ENCODE measurements at places on chromosomes 4 and X.

DNA sequence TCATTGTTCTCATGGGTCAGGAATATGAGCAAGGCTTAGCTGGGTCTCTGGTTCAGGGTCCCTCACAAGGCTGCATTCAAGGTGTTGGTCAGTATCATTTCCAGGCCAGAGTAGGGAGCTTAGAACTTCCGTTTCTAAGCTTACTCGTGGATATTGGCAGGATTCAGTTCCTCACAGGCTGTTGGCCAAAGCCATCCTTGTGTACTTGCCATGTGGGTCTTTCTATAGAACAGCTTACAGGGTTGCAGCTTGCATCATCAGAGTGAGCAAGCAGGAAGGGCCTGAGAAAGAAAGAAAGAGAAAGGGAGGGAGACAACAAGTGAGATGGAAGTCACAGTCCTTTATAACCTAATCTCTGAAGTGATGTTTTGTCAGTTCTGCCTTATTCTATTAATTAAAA is 5.1 kb upstream of the LIMCH1 start:
- no peak for DNase-seq

GRCh38 chrX:85111347-85111746 is 107.7 kb downstream of the APOOL start:
- no peak for DNase-seq

DNA sequence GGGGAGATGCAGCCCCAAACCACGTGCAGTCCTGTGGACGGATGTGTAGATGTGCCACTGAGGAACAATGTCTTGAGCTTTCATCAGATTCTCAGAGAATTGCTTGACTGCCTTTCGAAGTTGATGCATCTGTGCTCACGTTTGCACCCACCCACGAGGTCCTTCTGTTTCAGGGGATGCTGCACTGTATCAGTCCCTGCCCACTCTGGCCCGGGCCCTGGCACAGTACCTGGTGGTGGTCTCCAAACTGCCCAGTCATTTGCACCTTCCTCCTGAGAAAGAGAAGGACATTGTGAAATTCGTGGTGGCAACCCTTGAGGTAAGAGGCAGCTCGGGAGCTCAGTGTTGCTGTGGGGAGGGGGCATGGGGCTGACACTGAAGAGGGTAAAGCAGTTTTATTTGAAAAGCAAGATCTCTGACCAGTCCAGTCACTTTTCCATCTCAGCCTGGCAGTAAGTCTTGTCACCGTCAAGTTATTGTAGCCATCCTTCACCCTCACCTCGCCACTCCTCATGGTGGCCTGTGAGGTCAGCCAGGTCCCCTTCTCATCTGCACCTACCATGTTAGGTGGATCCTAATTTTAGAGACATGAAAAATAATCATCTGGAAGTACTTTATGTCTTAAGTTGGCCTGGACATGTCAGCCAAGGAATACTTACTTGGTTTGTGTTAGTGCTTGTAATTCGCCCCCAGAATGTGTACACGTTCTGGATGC is 36.4 kb upstream of the MSANTD1 start:
- no peak for DNase-seq

DNA sequence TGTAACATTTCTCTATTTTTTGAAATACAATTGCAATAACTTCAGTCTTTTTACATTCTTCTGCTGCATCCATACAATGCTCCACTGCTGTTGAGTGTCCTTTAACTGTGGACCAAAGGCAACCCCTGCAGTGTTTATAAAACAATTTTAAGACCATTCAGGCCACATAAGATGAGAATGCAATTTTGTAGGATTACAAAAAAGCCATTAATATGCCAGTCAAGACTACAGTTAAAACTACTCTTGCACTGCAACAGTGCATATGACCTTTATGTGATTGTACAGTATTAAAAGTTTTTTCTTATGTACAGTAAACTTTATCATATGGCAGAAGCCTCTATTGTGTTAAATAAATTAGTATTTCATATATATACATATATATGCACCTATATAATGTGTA is 55.7 kb upstream of the ATOH1 start:
- DNase-seq, result no peak

- no peak for DNase-seq
Observed at GRCh38 chr4:95510145-95510544, 38.6 kb downstream of the UNC5C start.

DNA sequence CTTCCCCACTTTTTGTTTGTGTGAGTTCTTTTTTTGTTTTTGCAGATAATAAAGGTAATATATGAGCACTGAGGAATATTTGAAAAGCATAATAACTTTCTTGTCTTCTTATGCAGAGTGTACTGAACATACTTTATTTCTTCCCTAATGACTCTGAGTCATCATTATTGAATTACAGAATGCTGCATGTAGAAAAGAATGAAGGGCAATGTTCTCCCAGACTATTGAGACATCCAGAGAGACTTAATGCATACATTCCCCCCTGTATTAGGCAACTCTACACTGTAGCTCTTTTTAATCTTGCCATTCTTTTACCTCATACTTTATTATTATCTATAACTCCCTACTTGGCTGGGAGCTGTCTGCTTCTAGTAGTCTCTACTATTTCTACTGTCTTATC is 240.5 kb upstream of the ANKRD50 start:
- DNase-seq, result no peak

DNA sequence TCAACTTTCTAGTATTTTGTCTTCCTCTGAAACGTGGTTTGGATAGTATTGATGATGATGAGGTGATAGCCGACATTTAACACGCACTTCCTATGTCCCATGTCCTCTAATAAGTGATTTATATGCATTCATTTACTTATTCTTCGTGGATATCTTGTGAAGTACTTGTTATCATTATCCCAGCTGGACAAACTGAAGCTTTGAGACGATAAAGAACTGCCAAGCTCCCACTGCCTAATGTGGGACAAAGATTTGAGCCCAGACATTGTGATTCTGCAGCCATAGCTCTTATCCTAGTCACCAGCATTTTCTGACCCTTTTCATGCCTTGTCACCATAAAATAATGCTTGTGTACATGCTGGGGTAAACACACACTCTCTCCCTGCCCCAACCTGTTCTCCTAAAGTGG is 92.5 kb downstream of the RAPGEF2 start:
- DNase-seq, result no peak

DNA sequence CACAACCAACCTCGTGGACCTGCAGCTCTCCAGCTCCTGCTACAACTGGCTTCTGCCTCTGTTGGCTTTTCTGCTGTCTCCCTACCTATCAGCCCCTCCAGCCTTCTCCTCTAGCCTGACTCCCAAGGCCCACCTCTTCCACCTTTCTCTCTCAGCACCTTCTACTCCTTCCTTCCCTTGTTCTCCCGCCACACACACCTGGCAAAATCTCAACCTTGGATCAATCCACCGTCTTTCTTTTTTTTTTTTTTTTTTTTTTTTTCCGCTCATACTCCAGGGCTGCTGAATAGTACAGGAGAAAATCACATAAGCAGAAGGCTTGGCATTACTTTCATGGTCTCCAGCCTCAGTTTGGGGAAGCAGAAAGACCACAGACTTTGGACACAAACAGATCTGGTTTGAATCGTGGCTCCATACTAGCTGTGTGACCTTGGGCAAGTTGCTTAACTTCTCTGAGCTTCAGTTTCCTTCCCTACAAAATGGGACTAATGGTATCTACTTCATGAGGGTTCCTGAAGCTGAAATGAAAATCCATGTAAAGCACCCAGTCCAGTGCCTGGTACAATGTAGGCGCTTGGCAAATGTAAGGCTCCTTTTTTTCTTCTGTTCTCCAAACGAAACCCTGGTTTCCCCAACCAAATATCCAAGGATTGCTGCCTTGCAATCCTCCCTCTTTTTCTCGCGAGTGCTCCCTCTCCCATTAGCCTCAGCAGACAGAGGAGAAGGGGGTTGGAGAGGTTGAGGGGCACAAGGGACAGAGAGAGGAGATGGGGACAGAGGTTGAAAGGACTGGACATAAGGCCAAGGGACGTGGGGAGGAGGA is 1.7 kb downstream of the FGD1 start:
- no peak for DNase-seq

DNA sequence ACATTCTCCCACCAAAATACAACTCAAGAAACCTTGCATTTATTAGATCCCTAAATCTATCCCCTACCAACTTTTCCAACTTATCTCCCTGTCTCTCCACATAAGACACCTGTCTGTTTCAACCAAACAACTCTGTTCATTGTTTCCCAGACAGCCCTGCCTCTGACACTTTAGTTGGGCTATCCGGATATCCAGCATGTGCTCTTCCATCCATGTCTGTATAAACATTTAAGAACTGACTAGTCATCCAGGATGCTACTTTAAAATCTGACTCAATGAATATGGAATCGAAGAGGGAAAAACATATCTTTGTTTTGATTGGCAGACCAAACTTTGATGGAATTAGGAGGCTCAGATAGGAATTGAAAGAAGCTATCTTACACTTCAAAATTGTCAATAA is 143.2 kb upstream of the DCAF8L1 start:
- no peak for DNase-seq

- no peak for DNase-seq
Observed at GRCh38 chrX:154815274-154815818, 10.1 kb upstream of the MPP1 start.

GRCh38 chrX:72495046-72495445 is 77.6 kb downstream of the HDAC8 start:
- no peak for DNase-seq

DNA sequence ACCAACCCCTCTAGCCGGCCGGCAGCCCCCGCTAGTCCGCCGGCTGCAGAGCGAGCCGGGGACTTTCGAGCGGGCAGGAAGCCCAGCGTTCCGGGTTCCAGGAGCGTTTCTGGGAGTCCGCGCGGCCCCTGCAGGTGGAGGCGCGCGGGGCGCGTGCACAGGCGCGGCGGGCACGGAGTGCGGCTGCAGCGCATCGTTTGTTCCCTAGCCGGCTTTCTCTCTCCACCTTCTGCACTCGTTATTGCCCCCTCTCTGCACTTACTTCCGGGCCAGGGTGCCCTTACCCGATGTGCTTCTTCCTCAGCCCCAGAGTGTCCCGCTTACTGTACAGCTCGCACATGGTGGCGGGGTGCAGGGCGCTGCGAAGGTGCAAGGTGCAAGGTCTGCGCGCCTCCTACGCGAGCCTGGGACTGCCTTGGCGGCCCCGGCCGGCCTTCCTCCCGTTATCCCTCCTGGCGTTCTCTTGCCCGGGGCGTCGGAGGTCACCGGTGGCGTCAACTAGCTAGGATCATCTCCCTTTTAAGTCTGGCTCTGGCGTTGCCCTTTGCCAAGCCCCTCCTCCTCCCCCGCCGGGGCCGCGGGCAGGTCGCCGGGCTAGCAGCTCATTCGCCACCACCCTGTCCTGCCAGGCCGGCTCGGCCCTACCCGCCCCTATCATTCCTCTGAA is at the start of gene ETNPPL:
ETNPPL (minus strand) TSS at position 495 of the 667 bp plus-strand sequence; CDS start at position 340, 155 bp downstream.
- DNase-seq, result no peak

DNA sequence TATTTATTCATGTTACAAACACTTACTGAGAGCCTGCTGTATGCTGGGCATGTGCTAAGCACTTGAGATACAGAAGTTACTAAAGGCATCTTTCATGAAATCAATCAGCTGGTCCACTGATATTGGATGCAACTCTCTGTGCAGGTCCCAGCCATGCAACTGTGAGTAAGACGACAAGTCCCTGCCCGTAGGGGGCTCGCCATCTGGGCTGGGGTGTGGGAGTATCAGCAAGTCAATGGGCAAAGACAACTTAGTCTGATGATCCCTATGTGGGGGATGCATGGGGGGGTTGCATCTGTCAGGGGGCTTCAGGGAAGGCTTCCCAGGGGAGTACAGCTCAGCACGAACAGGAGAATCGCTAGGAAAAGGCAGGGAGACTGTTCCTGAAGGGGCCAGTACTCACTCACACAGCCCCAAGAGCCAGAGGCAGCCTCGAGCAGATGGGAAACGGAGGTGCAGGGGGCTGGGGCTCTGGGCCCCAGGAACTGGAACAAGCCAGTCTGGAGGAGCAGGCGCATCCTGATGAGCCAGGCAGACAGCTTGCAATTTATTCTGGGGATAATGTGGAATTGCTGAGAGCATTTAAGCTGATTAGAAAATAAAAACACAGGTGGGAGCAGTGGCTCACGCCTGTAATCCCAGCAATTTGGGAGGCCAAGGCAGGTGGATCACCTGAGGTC is 40.2 kb downstream of the CRMP1 start:
- no peak for DNase-seq

- no peak for DNase-seq
Observed at GRCh38 chrX:13387666-13388494, 68.0 kb upstream of the ATXN3L start.
